ENCODE measurements at places on chromosomes 5 and 9. TPM values are rescaled to one million over a fixed set of nuclear protein-coding genes. Genes with fewer than 3 reads are reported as not detected.

SH3PXD2B gene
- 8.3 TPM for total RNA-seq

FGFR4 gene
- total RNA-seq = 35.2 TPM

NUDT12 gene
- total RNA-seq = 15.3 TPM

CDC20B gene
- not detected for total RNA-seq

PCDHA1 gene
- total RNA-seq = 0.35 TPM

PCDHGB2 gene
- 0.35 TPM for total RNA-seq

PDLIM4 gene
- total RNA-seq = 249 TPM

ATP10B gene
- total RNA-seq = under 0.01 TPM

CNOT8 gene
- total RNA-seq = 87.3 TPM

COL27A1 gene
- total RNA-seq = 48.4 TPM

DMRT3 gene
- not detected for total RNA-seq

GAPT gene
- total RNA-seq = not detected

ZNG1C gene
- total RNA-seq = 39.4 TPM

OBP2B gene
- total RNA-seq = not detected

PPP2R2B gene
- 0.25 TPM for total RNA-seq

INSYN2B gene
- 1.5 TPM for total RNA-seq

FST gene
- total RNA-seq = 0.15 TPM

GPX3 gene
- 102 TPM for total RNA-seq

HMMR gene
- total RNA-seq = 1.4 TPM

MARCHF11 gene
- not detected for total RNA-seq

C5 gene
- 0.87 TPM for total RNA-seq

ACTBL2 gene
- 5.6 TPM for total RNA-seq

Measured in renal cortical epithelial cell (primary cell).